ENCODE measurements at places on chromosomes 4 and X. TPM values are rescaled to one million over a fixed set of nuclear protein-coding genes. Genes with fewer than 3 reads are reported as not detected.
A peak's percentile ranks its signal among the peaks of the same experiment; 100 is the strongest.

- no peaks in the 10 kb centered on the region for H3K27me3 ChIP-seq
- DNase-seq: no peak
- H3K36me3 ChIP-seq: no peaks in the 10 kb centered on the region
- no peak overlapping the region for H3K4me3 ChIP-seq
- no peak overlapping the region for H3K27ac ChIP-seq
- H3K4me1 ChIP-seq: no peaks in the 10 kb centered on the region
These were observed 28.9 kb downstream of the TMPRSS11E start for GRCh38 chr4:68476191-68476590.

- DNase-seq: no peak
- H3K4me3 ChIP-seq: no peak overlapping the region
- no peaks in the 10 kb centered on the region for H3K4me1 ChIP-seq
- H3K27ac ChIP-seq: no peak overlapping the region
These were observed 132.9 kb downstream of the MSL3 start for GRCh38 chrX:11890836-11891514.

GRCh38 chr4:101500742-101501141 lies 153.4 kb upstream of the PPP3CA start:
- H3K27ac ChIP-seq: no peak overlapping the region
- no peak overlapping the region for H3K4me3 ChIP-seq
- no peak for DNase-seq
- H3K27me3 ChIP-seq: no peaks in the 10 kb centered on the region
- no peaks in the 10 kb centered on the region for H3K36me3 ChIP-seq

DNA sequence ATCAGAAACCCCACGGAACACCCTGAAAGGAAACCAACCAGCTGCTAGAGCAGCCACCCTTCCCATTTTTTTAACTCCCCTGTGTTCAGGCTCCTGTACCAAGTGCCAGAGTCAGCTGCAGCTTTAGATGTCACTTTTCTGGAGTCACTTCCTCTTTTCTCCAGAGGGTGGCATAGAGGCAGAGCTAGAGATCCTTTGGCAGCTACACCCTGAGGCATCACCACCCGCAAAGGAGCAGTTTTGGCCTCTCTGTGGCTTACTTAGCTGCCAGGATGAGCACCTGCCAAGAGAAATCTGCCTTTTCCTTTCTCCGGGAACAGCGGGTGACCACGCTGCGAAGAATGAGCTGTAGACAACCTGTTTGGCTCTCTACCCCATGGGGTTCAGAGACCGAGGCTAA lies 58.0 kb upstream of the CHRDL1 start:
- no peak for DNase-seq
- H3K36me3 ChIP-seq: no peaks in the 10 kb centered on the region
- no peak overlapping the region for H3K4me3 ChIP-seq
- peaks cover 16% of the 10 kb centered on the region for H3K27me3 ChIP-seq
- H3K27ac ChIP-seq: no peak overlapping the region
- H3K4me1 ChIP-seq: peaks cover 6% of the 10 kb centered on the region

DNA sequence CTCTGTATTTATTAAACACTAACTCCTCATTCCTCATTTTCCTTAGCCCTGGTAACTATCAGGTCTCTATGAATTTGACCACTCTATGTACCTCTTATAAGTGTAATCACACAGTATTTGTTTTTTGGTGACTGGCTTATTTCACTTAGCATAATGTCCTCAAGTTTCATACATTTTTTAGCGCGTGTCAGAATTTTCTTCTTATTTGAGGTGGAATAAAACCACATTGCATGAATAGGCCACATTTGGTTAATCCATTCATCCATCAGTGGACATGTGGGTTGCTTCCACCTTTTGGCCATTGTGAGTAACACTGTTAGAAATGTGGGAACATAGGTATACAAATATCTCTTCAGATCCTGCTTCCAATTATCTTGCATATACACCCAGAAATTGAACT lies 341.2 kb upstream of the BOD1L1 start:
- peaks cover 4% of the 10 kb centered on the region for H3K27me3 ChIP-seq
- H3K27ac ChIP-seq: no peak overlapping the region
- peaks cover 13% of the 10 kb centered on the region for H3K4me1 ChIP-seq
- DNase-seq: no peak
- no peak overlapping the region for H3K4me3 ChIP-seq

DNA sequence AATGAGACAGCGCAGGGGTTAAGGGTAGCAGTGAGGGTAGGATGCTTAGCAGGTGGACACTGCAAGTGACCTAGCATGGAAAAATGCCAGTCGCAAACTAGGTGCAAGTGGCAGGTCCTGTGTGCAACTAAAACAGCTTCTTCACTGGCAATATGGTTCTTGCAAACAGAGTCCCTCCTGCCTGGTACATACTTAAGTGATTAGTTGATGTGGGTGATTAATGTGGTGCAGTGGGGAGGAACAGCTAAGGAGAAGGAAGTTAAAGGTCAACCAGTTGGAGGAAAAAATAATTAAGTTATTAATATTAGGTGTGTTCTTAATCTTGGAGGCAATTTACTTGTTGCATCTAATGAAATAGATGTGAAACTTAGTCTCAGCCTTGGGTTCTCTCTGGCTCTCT lies 121.6 kb upstream of the IGFBP7 start:
- H3K36me3 ChIP-seq: no peaks in the 10 kb centered on the region

The DGKK gene
- total RNA-seq: 0.98 TPM

GRCh38 chrX:130079824-130080406 lies 30.4 kb downstream of the ELF4 start:
- no peaks in the 10 kb centered on the region for H3K36me3 ChIP-seq
- H3K27me3 ChIP-seq: no peaks in the 10 kb centered on the region
- peak overlapping the region; percentile 50 for H3K27ac ChIP-seq
- H3K4me3 ChIP-seq: no peak overlapping the region
- H3K4me1 ChIP-seq: peaks cover 9% of the 10 kb centered on the region

- no peaks in the 10 kb centered on the region for H3K27me3 ChIP-seq
- peak overlapping the region; percentile 91 for H3K27ac ChIP-seq
- H3K4me1 ChIP-seq: no peaks in the 10 kb centered on the region
- H3K36me3 ChIP-seq: no peaks in the 10 kb centered on the region
- no peak overlapping the region for H3K4me3 ChIP-seq
These were observed 47.0 kb downstream of the ASIC5 start for GRCh38 chr4:155819066-155819465.

DNA sequence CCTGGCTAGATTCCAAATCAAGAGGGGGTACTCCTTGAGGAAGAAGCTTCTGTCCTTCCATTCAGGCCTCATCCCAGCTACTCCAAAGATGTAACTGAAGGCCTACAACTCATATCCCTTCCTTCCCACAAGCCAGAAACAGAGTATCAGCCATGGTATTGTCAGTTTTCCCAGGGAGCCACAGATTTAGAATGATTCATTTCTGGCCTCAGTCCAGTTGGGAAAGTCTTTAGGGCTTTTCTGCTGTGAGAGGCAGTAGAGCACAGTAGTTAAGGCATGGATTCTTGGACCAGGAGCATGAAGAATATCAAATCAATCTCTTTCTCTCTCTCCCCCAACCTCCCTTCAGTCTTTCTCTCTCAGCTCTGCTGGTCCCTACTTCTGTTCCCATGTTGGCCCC lies 505.0 kb downstream of the BCOR start:
- H3K36me3 ChIP-seq: no peaks in the 10 kb centered on the region
- H3K4me1 ChIP-seq: no peaks in the 10 kb centered on the region
- no peak for DNase-seq
- no peak overlapping the region for H3K4me3 ChIP-seq
- no peak overlapping the region for H3K27ac ChIP-seq

The BGN gene
- 29.6 TPM for total RNA-seq

DNA sequence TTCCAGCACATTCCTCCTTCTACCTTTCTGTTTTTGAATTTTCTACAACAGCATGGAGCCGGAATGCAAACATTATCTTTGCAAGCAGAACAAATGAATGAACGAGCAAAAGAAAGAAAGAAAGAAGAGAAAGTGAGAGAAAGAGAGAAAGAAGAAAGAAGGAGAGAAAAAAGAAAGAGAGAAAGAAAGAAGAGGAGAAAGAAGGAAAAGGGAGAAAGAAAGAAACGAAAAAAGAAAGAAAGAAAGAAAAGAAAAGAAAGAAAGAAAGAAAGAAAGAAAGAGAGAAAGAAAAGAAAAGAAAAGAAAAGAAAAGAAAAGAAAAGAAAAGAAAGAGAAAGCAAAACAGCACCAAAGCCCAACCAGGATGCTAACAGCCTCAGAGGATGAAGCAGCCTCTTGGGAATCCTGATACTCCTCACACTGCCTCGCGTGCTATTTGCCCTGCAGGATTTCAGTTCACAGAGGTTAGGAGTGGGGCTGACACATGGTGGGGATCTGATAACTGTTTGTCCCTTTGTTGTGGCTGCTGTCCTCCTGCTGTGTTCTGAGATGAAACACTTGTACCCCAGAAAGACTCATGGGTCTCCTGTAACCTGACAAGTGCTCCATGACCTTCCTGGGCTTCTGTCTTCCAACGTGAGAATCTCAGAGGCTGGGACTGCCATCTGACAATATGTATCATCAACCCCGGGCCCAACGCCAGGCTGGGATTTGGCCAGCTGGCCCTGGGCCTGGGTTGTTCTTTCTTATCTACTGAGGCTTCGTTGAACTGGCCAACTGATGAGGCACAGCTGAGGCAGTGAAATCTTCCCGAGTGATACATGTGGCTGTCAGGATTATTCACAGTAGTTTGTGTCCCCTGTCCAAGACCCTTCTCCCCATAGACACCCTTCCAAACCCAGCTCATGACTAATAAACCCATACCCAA lies 61.0 kb downstream of the SEPSECS start:
- DNase-seq: no peak
- H3K36me3 ChIP-seq: peaks cover 3% of the 10 kb centered on the region
- no peak overlapping the region for H3K27ac ChIP-seq
- no peaks in the 10 kb centered on the region for H3K27me3 ChIP-seq

- peaks cover 12% of the 10 kb centered on the region for H3K4me1 ChIP-seq
- H3K27ac ChIP-seq: peak overlapping the region; percentile 64
- H3K4me3 ChIP-seq: no peak overlapping the region
- H3K27me3 ChIP-seq: no peaks in the 10 kb centered on the region
- peaks cover 13% of the 10 kb centered on the region for H3K36me3 ChIP-seq
These were observed 98.2 kb downstream of the FRYL start for GRCh38 chr4:48681856-48682255.

DNA sequence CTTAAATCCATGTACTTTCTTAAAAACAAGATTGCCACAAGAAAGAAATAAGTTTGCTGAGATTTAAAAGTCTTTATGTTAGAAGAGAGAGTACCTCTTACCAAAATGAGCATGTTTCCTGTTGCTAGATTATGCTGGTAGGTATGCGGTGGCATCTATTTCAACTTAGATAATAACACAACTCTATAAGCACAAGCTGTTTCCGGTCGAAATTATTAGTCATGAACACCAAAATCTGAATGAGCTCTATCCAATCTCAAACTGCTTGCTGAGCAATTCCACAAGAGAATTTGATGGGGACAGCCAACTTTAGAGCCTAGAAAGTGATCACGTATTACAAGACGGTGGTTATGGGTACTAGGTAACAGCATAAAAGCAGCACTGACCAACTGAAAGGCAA lies 49.3 kb downstream of the CBR4 start:
- no peaks in the 10 kb centered on the region for H3K4me1 ChIP-seq
- no peak overlapping the region for H3K4me3 ChIP-seq
- no peak for DNase-seq
- no peaks in the 10 kb centered on the region for H3K27me3 ChIP-seq

The TMA16 gene
- 20.5 TPM for total RNA-seq

GRCh38 chrX:136250191-136251040 lies 784 bp downstream of the MAP7D3 start:
- H3K4me3 ChIP-seq: peak overlapping the region; percentile 86
- no peak overlapping the region for H3K27ac ChIP-seq
- H3K27me3 ChIP-seq: peaks cover 3% of the 10 kb centered on the region
- no peaks in the 10 kb centered on the region for H3K36me3 ChIP-seq
- no peaks in the 10 kb centered on the region for H3K4me1 ChIP-seq
- DNase-seq: no peak

DNA sequence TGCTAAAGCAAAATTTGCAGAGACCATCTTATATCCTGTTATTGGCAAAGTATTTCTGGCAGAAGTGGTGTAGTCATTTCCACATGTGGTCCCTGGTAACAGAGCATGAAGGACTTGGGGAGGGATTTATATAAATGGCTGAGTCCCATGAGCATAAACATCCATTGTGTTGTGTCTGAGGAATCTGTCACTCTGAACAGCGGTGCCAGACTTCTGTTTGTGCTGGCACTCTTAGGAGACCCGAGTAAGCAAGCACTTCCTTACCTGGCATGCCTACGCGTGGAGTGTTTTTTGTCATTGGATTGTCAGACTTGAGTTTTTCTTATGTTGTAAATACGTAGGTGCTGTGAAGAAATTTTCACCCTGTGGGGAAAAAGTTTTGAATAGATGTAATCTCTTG lies 285.9 kb downstream of the ARHGAP10 start:
- H3K36me3 ChIP-seq: peaks cover 7% of the 10 kb centered on the region
- peaks cover 9% of the 10 kb centered on the region for H3K4me1 ChIP-seq
- DNase-seq: no peak
- no peak overlapping the region for H3K4me3 ChIP-seq
- no peak overlapping the region for H3K27ac ChIP-seq
- no peaks in the 10 kb centered on the region for H3K27me3 ChIP-seq

The TRAPPC2 gene
- total RNA-seq: 15.5 TPM

- no peaks in the 10 kb centered on the region for H3K27me3 ChIP-seq
- H3K36me3 ChIP-seq: peaks cover 29% of the 10 kb centered on the region
These were observed 129.5 kb upstream of the GPC4 start for GRCh38 chrX:133544778-133545177.

The QRFPR gene
- 1.4 TPM for total RNA-seq

The ADGRG4 gene
- 1.2 TPM for total RNA-seq

The TLR3 gene
- 8.8 TPM for total RNA-seq

The COL25A1 gene
- total RNA-seq: 9.2 TPM
